ENCODE measurements at places on chromosomes 1 and 21. TPM values are rescaled to one million over a fixed set of nuclear protein-coding genes. Genes with fewer than 3 reads are reported as not detected.

DSCAM gene
- 0.33 TPM for total RNA-seq

SPATA21 gene
- total RNA-seq: 0.30 TPM

KRTAP7-1 gene
- not detected for total RNA-seq

ASCL5 gene
- not detected for total RNA-seq

GRCh38 chr1:245879091-245879490 lies 628.0 kb downstream of the SMYD3 start:
- peaks cover 35% of the 10 kb centered on the region for H3K4me1 ChIP-seq
- no peaks in the 10 kb centered on the region for H3K36me3 ChIP-seq
- no peak overlapping the region for H3K4me3 ChIP-seq

- peaks cover 7% of the 10 kb centered on the region for H3K4me1 ChIP-seq
- no peak overlapping the region for H3K4me3 ChIP-seq
- H3K36me3 ChIP-seq: no peaks in the 10 kb centered on the region
Measured at GRCh38 chr1:206020393-206021007, 3.2 kb downstream of the CTSE start.

DNA sequence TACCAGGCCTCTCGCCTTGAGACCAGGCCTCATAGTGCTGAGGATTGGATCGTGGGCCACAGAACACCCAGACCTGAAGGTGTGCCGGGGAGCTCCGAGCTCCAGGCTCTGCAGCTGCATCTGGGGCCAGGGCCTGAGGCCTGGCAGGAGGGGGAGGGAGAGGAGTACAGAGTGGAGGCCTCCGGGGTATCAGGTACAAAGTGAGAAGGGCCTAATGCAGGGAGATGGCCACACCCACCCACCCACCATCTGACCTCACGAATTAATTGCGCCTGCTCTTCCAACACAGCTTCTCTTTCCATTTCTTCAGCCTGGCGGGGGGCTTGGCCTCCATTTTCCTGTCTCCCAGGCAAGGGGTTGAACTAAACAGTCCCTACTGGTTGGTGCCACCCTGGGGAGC lies 99.4 kb upstream of the ARHGEF16 start:
- peaks cover 39% of the 10 kb centered on the region for H3K4me1 ChIP-seq
- no peaks in the 10 kb centered on the region for H3K27me3 ChIP-seq
- DNase-seq: no peak
- no peak overlapping the region for H3K4me3 ChIP-seq

DNA sequence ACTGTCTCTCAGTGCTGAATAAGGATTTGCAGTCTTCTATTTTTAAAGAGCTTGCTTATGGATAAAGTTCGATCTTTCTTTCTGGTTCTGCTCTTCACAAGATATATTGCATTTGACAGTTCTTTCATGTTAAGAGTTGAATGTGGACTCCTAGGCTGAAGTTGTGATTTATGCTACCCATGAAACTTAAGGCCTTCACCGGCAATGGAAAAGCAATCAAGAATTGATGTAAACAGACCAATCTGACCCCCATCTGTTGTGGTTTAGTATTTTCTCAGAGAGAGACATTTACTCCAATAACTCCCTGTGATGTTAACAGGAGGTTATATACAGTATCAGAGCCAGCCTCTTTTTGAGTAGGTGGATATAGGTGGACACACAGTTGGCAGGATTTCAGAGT lies 165.8 kb downstream of the PAPPA2 start:
- H3K4me1 ChIP-seq: no peaks in the 10 kb centered on the region
- no peak overlapping the region for H3K27ac ChIP-seq
- H3K36me3 ChIP-seq: no peaks in the 10 kb centered on the region
- H3K27me3 ChIP-seq: no peaks in the 10 kb centered on the region
- H3K4me3 ChIP-seq: no peak overlapping the region

DNA sequence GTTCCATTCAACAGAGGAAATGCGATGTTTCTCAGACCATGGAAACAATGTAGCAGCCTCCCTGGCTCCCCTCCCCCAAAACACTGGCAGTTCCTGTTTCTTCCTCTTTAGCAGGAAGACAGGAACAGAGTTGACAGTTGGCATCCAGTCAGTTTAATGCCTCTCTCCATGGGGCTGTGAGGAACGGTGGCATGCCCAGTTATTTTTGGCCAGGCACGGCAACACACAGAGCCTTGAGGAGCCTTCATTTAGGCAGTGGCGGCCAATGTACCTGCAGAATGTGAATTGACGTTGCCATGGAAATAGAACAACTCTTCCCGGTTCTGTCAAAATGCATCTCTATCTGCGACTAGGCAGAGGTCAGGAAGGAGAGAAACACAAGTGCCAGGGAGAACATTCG lies 330.6 kb downstream of the DSCAM start:
- H3K4me3 ChIP-seq: no peak overlapping the region
- H3K27ac ChIP-seq: no peak overlapping the region
- H3K27me3 ChIP-seq: no peaks in the 10 kb centered on the region

- peaks cover 3% of the 10 kb centered on the region for H3K27me3 ChIP-seq
- no peak overlapping the region for H3K4me3 ChIP-seq
- no peaks in the 10 kb centered on the region for H3K36me3 ChIP-seq
- no peak for DNase-seq
- H3K27ac ChIP-seq: no peak overlapping the region
Measured at GRCh38 chr1:25610822-25611630, 5.6 kb upstream of the MAN1C1 start.

Measured in hepatocyte (in vitro differentiated cells).